ENCODE measurements at places on chromosomes 2 and 18.
A peak's percentile ranks its signal among the peaks of the same experiment; 100 is the strongest.

DNA sequence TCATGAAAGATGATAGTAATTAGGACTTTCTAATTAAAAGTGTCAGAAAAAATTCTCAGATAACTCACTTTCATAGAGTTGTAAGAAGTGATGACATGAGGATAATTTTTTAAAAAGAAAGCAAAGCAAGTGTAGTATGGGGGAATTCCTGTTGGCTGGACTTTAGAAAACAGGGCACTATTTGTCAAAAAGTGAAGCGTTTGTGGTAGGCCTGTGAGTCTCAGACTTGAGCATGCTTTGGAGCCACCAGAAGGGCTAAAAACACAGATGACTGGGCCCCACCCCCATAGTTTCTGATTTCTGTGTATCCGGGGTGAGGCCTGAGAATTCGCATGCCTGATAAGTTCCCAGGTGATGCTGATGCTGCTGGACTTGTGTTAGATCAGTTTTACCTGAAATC lies 222.6 kb upstream of the LRRTM1 start:
- DNase-seq = no peak

DNA sequence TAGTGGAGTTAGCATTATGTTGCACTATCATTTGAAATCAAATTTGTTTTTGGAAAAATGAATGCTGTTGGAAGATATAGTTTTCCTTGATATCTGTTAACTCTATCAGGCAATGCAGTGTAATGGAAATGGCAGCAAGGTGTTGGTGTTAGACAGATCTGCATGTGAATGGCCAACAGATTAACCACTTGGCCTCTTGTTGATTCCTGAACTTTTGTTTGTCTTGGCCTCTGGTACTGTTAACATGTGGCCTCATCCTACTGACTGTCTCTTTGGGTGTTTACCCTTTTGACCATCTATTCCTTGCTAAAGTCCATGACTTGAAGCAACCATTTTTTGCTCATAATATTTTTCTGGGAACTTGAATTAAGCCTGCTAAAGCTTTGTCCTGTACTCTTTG lies 110.2 kb upstream of the CDH2 start:
- DNase-seq = no peak

- no peak for DNase-seq
These were observed 151.5 kb downstream of the ERBB4 start for GRCh38 chr2:212387146-212387545.

GRCh38 chr18:59219672-59220163 lies at the start of gene GRP:
TSS of gene GRP (plus strand) at chr18:59220158. CDS start at chr18:59220266, 108 bp downstream.
- DNase-seq = peak; percentile 87

DNA sequence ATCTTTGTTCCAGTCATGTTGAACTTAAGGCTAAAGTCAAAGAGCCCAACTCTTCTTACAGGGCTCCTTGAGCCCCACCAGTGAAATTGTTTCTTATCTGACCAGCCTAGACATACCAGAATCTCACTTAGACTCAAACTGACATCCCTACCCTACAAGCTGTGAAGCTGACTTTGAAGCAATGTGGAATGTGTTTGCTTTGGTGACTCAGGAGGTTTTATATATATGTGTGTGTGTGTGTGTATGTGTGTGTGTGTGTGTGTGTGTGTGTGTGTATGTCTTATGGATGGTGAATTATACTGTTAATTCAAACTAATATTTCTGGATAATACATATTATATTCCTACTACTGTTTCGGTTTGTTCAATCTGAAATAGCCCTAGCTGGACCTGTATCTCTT lies 67.3 kb downstream of the CAMKMT start:
- DNase-seq = no peak

- no peak for DNase-seq
These were observed 52.0 kb downstream of the FHOD3 start for GRCh38 chr18:36349552-36349951.

- no peak for DNase-seq
These were observed 69.3 kb downstream of the NEDD4L start for GRCh38 chr18:58113337-58113736.

GRCh38 chr2:25489631-25490030 lies 147.9 kb upstream of the DNMT3A start:
- DNase-seq = no peak

- no peak for DNase-seq
These were observed 16.3 kb downstream of the CROCC2 start for GRCh38 chr2:240922245-240922981.

DNA sequence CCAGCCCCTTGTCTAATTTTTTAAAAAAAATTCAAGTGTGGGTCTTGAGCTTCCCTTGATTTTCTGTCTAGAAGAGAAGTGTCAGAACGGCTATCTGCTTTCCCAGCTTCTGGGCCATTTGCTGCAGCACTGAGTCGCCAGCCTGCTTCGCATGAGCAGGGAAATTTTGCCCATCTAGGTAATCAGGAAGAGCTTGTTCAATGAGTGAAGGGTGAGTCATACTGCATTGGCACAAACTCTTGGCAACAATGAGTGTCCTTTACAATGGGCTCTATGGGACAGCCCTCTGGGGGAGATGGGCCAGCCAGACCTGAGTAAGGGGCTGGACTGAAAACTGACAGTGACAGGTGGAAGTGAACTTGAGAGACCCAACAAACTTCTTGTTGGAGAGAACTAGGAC lies 2.4 kb upstream of the RNF144A start:
- no peak for DNase-seq

GRCh38 chr18:45014047-45014501 lies 333.4 kb downstream of the SETBP1 start:
- no peak for DNase-seq

GRCh38 chr2:72887740-72888437 lies 681 bp downstream of the SPR start:
- peak; percentile 82 for DNase-seq

DNA sequence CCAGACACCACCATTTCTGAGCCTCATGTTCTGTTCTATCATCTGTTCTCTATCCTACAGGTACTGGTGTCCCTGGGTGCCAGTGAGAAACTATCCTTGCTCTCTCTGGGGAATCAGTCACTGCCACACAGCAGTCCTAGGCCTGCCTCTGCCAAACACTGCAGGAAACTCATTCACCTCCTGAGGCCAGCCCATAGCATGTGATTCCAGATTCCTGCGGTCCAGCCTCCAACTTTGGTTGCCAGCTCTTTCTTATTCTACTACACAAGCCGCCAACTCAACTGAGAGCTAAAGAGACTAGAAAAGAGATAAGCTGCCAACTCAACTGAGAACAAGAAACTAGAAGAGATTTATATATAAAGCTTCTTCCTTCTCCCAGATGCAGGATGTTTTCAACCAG lies 8.8 kb upstream of the TTLL4 start:
- no peak for DNase-seq

GRCh38 chr2:111032721-111033429 lies 87.8 kb upstream of the BCL2L11 start:
- DNase-seq = no peak

GRCh38 chr2:98089941-98090340 lies 3.0 kb downstream of the VWA3B start:
- DNase-seq = no peak

- no peak for DNase-seq
These were observed 1101.0 kb upstream of the GYPC start for GRCh38 chr2:125554956-125555355.

- no peak for DNase-seq
These were observed 3.4 kb downstream of the FBLN7 start for GRCh38 chr2:112141626-112142007.

DNA sequence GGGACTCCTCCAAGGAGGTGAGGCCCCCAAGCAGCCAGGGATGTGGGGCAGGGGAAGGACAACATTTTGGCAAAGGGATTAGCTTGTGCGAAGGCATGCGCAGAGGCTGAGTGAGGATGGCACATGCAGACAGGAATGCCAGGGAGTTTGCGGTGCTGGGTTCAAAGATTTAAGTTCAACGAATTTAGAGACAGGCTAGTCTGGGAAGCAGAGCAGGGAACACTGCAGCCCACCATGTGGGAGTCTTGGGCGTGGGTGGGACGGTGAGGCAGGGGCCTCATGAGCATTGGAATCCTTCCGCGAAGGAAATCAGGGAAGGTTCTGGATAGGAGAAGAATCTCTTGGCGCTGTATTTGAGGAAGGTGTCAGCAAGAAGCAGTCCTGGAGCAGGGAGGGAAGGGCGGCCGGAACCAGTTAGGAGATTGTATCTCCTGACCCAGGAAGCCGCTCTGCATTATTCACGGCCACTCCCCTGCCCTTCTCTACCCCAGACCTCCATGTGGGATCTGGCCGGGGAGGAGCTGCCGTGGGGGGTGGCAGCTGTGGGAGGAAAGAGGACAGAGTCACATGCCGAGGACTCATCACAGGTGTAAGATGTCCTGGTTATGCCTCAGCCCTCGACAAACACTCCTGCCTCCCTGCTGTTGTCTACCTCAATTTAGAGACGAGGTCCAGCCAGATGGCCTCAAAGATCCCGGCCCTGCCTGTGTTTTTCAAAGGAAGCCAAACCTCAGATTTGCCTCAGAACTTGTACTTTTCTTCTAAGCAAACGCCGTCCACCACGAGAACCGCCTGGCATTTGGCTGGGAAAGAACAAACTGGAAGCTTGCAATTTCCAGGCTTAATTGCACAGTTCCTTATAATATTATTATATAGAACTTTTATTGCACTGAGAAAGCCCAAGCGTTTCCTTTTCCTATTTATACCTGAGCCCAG lies 123.7 kb upstream of the SMAD2 start:
- DNase-seq = no peak

GRCh38 chr2:63719052-63719451 lies 122.6 kb upstream of the UGP2 start:
- no peak for DNase-seq

DNA sequence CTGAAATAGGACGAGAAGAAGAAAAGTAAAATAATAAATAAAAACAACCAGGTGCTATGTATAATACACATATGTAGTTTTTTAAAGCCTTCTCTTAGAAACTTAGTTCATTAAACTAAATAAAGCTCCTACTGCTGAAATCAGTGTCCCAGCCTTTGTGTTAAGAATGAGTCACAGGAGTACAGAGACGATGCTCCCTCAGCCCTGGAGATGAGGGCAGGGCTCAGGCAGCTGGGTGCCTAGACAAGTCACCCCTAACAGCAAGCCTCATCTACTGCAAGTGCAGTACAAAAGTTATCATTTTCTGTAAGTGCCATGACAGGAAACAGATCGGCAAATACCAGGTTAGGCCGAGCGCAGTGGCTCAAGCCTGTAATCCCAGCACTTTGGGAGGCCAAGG lies 18.2 kb downstream of the KIDINS220 start:
- DNase-seq = no peak

DNA sequence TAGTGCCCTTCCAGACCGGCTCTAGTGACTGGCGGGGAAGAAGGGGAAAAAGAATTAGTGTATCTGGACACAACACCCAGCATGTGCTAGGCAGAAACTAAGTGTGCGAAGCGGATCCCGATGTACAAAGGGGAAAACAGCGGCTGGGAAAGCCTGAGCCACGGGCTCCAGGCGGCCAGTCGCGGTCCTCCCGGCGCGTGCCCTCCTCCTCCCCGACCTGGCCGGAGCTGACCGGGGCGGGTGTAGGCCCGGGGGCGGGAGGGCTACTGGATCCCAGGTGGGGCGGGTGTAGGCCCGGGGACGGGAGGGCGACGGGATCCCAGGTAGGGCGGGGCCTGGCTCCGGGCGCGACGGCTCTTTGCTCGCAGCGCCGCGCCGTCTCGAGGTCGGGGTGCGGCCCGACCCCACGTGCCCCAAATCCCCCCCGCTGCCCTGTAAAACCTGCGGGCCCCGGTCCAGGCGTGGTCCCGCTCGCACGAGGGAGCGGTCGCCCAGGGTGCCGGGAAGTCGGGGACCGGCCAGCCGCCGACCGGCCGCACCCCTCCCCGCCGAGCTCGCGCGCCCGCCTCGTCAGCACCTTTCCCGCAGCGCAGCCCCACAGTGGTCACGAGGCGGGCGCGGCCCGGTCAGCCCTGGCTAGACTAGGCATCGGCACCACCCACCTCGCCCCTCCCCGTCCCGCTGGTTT lies 48.8 kb downstream of the C2orf42 start:
- peak; percentile 20 for DNase-seq

GRCh38 chr2:159459279-159459678 lies 157.1 kb downstream of the BAZ2B start:
- no peak for DNase-seq

DNA sequence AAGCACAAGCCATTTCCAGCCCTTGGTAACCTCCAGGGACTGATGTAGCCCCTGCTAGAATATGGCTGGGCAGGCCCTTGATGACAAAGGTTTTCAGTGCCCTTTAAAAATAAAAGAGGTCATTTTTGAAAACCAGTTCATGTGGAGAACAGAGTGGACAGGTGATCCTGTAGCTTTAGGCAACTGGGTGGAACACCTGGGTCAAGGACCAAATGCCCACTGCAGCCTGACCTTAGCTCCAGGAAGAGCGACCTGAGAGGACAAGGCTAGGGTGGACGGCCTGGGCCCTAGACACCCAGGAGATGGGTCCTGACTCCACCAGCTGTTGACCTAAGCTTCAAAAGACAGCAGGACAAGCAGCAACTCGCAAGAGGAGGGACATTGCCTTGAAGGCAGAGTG lies 116.6 kb downstream of the LIPG start:
- DNase-seq = no peak

Data from NCI-H1092 (cell line).